Left cardiac atrium (tissue), 4 donors: ENCODE measurements at places on chromosomes 11 and 22. TPM values are rescaled to one million over a fixed set of nuclear protein-coding genes. Genes with fewer than 3 reads are reported as not detected.

PNPLA5 gene
- not detected for total RNA-seq

XKR3 gene
- total RNA-seq = not detected

DMC1 gene
- 1.2 TPM for total RNA-seq

KCTD21 gene
- 6.8 TPM for total RNA-seq

DTX4 gene
- 5.0 TPM for total RNA-seq

THY1 gene
- total RNA-seq = 6.1 TPM

CALCA gene
- total RNA-seq = not detected

NAV2 gene
- 15.3 TPM for total RNA-seq

TOLLIP gene
- total RNA-seq = 43.4 TPM

BLID gene
- total RNA-seq = 0.35 TPM

RAB3IL1 gene
- 17.3 TPM for total RNA-seq

CWF19L2 gene
- 9.7 TPM for total RNA-seq

NXPE4 gene
- not detected for total RNA-seq

CASP5 gene
- total RNA-seq = 0.18 TPM

CCDC188 gene
- total RNA-seq = 0.62 TPM

PKDREJ gene
- total RNA-seq = 0.12 TPM

MRGPRX3 gene
- not detected for total RNA-seq

PYGM gene
- total RNA-seq = 48.6 TPM

TEAD1 gene
- 93.8 TPM for total RNA-seq

BARX2 gene
- not detected for total RNA-seq

LARGE2 gene
- total RNA-seq = 0.32 TPM

CLDN5 gene
- 42.1 TPM for total RNA-seq

MRGPRX4 gene
- total RNA-seq = not detected

IL17REL gene
- total RNA-seq = not detected

RNF169 gene
- total RNA-seq = 10.3 TPM

WT1 gene
- total RNA-seq = 4.5 TPM
